Esophagus (tissue), 2 donors: ENCODE measurements at places on chromosomes 6 and 20. TPM values are rescaled to one million over a fixed set of nuclear protein-coding genes. Genes with fewer than 3 reads are reported as not detected.

ZFP57 gene
- 1.3 TPM for polyA plus RNA-seq

KIAA0408 gene
- 1.3 TPM for polyA plus RNA-seq

HMGCLL1 gene
- not detected for polyA plus RNA-seq

BPIFB4 gene
- polyA plus RNA-seq: not detected

MAK gene
- 0.02 TPM for polyA plus RNA-seq

FARS2 gene
- 5.0 TPM for polyA plus RNA-seq

MCCD1 gene
- not detected for polyA plus RNA-seq

SNTA1 gene
- 10.9 TPM for polyA plus RNA-seq

SLC17A2 gene
- not detected for polyA plus RNA-seq
